Activated CD8-positive, alpha-beta memory T cell treated with anti-CD3 and anti-CD28 coated beads, Interleukin-2, amount 50 U/mL, for 4 hours (primary cell): ENCODE measurements at places on chromosomes 1 and 21.
A peak's percentile ranks its signal among the peaks of the same experiment; 100 is the strongest.

GRCh38 chr1:152899883-152900282 lies 8.5 kb upstream of the IVL start:
- DNase-seq: no peak

DNA sequence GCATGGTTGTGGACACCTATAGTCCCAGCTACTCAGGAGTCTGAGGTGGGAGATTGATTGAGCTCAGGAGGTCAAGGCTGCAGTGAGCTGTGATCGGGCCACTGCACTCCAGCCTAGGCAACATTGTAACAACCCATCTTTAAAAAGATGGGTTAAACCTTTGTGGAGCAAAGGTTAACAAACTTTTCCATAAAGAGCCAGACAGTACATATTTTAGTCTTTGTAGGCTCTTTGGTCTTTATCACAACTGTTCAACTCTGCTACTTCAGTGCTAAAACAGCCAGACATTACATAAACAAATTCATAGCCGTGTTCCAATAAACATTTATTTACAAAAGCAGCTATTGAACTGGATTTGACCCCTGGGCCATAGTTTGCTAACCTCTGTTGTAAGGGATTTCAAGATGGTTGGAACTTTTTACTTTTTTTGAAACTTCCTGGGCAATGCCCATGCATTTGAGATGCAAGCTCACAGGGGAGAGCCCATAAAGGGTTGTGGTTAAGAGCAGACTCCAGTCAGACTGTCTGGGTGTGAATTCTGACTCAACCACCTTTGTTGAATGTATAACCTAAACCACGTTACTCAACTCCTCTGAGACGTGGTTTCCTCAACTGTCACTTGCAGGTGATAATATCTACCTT lies 10.8 kb downstream of the INAVA start:
- no peak for DNase-seq

GRCh38 chr1:12204140-12204539 lies 25.7 kb upstream of the VPS13D start:
- peak; percentile 75 for DNase-seq

DNA sequence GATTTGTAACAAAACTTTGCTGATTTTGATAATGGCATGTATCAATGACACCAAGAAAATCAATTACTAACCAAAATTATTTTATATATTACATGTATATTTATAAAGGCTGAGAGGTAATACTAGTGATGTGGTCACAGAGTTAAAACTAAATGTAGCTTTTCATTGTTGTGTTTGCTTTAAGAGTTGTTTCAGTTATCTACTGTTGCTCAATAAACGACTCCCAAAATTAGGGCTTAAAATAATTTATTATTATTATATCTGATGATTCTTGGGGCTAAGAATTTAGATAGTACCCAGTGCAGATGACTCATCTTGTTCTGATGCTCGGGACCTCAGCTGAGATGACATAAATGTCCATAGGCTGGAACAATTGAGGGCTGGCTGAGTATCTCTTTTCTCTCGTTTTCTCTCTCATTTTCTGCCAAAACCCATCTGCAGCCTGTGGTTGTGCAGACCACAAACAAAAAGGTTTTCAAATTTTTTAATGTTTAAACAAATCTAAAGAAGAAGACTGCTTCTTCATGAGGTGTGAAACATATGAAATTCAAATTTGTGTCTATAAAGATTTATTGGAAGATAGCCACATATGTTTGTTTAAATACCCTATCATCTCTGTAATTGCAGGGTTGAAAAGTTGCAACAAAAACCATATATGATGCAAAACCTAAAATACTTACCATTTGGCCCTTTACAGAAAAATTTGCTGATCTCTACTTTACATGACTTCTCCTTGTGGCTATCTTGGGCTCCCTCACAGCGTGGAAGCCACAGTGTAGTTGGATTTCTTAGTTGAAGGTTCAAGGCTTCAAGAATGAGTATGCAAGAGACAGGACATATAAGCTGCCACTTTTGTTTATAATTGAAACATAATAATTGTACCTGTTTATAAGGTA lies 14.8 kb upstream of the PTPRC start:
- DNase-seq: no peak

GRCh38 chr1:25765136-25765922 lies 34.7 kb upstream of the SELENON start:
- DNase-seq: no peak

DNA sequence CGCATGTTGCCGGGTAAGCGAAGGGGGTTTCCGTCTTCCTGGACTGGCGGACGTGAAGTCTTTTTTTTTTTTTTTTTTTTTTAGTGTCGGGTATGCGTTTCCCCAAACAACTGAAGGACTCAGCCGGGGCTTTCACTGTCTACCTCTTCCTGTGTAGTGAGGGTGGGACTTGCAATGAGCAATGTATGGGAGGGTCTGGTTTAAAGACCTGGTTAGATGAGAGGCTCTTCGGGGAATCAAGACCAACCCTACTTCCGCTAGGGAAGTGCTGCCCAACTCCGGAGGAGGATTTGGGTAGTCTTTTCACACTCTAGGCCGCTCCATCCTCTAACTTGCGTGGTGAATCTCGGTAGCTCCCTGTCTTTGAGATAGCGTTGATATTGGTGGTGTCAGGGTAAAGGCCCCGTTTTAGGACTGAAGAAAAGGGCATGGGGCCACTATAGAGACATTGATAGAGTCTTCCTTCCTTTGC lies 754 bp downstream of the PRRC2C start:
- DNase-seq: peak; percentile 72

GRCh38 chr1:18641005-18641941 lies 10.6 kb downstream of the PAX7 start:
- DNase-seq: no peak

GRCh38 chr1:162635418-162635817 lies 3.2 kb downstream of the DDR2 start:
- DNase-seq: no peak

DNA sequence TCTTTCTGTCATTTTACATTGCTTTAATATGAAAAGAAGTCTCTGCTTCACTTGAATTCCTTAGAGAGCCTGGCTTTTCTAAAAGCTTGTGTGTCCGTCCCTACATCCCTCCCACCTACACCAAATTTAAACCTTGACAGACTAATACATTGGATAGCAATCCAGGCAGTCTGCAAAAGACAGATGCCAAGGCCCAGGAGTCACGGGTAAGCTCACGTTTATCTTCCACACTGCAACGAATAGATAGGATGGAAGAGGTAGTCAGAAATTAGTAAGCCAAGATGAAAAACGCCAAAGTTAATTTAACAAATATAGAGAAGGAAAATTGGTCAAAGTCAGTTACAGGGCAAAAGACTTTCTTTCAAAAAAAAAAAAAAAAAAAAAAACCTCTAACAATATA lies 338.1 kb downstream of the SMYD3 start:
- DNase-seq: no peak

DNA sequence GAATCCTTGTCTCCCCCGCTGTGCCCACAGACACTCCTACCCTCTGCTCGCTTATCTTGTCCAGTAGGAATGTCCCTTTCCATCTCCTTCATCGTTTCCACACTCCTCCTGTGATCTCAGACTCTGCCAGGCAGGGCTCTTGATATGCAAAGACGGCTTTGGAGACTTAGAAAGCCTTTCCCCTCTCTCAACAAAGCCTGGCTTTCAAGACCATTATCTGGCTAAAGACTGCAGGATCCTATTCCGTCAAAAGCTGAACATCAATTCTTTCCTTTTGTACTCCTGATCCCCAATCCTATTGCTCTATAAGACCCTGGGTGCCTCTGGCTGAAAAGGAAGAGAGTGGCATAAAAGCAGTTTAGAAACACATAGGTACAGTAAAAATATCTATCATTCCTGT lies 63.9 kb downstream of the SDC3 start:
- no peak for DNase-seq

DNA sequence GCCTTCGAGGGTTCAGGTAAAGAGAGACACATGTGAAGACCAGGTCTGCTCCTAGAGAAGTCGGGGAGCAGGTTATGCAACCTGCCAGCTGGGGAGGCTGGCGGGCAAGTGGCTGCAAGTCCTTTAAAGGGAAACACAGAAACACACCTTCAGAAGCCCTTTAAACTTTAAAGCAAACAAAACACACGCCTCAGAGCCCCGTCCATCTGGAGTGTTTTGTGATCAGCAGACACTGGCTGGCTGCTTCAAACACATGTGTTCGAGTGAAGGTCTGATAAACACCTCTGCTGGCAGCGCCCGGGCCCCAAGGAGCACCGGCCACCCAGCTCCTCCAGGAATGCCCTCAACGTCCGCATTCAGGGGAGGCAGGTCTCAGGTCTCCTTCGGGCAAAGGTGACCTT lies 15.2 kb downstream of the RIPK4 start:
- no peak for DNase-seq

- no peak for DNase-seq
Observed at GRCh38 chr1:161222175-161223019, 1.0 kb downstream of the APOA2 start.

DNA sequence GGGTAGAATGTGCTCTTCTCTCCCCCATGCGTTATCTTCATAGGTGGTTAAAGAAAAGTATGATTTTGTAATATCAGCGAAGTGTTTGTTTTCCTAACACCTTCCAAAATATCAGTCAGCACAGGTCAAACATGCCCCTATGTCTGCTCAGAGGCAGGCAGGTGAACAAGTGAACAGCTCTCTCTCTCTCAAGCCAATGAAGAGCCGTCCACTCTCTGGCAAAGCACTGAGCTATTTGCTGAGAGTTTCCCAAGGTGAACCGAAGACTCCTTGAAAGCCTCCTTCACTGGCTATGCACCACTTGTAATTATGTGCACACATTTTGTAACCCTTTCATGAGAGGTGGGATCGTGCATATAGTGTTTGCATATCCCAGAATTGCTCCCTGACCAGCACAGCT lies 47.7 kb downstream of the ST6GALNAC3 start:
- DNase-seq: no peak

- DNase-seq: no peak
Observed at GRCh38 chr1:50208756-50209155, 100.0 kb downstream of the ELAVL4 start.

- DNase-seq: no peak
Observed at GRCh38 chr1:233261695-233262094, 33.8 kb downstream of the PCNX2 start.

DNA sequence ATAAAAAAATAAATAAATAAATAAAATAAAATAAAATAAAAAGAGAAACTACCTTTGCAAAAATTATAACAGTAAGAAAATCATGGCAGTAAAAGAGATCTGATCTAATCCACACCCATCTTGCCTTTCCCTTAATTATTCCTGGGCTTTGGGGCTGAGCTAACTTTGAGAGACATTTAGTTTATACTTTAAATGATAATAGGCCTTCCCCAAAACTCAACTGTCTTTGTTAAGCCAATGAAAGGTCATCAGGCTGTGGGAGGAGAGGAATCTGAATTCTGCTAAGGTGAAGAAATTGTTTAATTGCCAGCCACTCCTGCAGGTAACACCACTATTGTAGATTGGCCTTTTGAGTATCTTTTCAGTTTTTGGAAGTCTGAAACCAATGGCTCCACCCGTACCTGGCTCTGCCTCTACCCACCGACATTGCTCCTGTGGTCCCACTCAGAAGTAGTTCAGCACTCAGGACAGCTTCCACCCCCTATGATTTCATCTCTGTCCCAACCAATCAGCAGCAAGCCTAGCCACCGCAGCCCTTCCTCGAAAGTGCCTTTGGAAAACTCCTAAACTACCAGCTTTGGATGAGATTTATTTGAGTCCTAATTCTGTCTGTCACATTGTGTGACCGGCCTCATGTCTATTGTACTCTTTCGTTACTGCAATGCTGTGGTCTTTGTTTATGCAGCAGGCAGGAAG lies 23.0 kb upstream of the PNRC2 start:
- no peak for DNase-seq

DNA sequence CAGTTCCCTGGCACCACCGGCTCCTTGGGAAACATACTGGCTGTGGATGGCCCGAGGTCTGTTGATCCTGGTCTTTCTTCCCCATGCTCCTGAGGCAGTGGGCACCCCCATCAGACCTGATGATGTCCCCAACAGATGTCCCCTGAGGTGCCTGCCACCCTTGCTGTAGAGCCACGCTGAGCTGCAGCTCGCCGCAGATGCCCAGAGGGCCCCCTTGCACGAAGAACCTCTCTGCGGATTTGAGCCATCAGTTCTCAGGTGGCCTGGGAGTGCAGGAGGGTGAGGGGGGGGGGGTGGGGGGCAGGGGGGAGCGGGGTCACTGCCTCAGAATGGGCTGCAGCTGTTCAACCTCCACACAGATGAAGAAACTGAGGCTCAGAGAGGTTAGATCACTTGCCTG lies 60.9 kb downstream of the GLIS1 start:
- DNase-seq: no peak

GRCh38 chr1:186837806-186838205 lies 9.1 kb downstream of the PLA2G4A start:
- no peak for DNase-seq

GRCh38 chr21:28018213-28018612 lies 974.5 kb downstream of the LTN1 start:
- DNase-seq: no peak

DNA sequence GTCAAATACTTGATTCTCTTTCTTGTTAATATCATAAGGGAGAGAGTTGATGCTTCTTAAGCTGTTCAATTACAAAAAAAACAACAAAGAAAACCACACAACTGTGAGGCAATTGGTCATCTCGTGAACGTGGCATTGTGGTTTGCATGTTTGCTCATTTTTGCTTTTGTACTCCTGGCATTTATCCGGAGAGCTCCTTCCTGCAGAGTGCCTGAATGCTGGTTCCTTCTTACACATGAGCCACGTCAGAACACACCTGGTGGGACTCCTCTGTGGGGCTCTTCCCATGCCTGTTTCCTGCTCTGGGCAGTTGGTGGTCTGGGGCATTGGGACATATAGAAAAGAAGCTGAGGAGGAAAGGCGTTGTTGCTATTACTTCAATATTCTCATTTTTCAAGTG lies 25.7 kb downstream of the KCNK1 start:
- DNase-seq: no peak

GRCh38 chr1:65002156-65002507 lies 35.8 kb upstream of the JAK1 start:
- DNase-seq: no peak

DNA sequence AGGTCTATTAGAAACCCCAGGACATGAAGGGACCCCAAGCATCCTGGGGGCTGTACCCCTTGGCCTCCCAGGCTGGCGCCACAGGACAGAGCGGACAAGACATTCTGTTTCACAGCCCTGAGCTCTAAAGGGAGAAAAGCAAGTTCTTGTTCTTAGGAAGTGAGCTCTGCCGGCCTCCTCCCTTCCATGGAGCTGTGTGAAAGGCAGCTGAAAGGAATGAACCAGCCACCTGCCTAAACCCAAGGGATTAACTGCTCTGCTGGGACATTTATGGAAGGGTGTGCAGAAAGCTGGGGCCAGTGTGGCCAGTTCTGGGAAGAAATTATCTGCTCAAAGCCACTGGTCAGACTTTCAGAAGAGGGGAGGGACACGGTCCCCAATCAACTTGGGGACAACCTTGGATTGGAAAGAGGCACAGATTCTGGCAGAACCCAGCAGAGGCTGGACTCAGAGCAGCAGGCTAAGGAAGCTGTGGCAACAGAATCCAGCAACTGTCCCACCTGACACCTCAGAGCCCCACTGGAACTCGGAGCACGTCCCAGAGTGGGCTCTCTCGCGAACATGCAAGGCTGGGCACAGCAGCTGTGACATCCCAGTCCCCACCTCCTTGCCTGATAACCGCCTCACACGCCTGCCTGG lies 2.1 kb downstream of the KLHL21 start:
- no peak for DNase-seq

GRCh38 chr1:20685099-20685662 lies 24.0 kb upstream of the DDOST start:
- no peak for DNase-seq

GRCh38 chr1:51516649-51517158 lies 2.4 kb downstream of the EPS15 start:
- no peak for DNase-seq
